ENCODE measurements at places on chromosomes 12 and 14.

DNA sequence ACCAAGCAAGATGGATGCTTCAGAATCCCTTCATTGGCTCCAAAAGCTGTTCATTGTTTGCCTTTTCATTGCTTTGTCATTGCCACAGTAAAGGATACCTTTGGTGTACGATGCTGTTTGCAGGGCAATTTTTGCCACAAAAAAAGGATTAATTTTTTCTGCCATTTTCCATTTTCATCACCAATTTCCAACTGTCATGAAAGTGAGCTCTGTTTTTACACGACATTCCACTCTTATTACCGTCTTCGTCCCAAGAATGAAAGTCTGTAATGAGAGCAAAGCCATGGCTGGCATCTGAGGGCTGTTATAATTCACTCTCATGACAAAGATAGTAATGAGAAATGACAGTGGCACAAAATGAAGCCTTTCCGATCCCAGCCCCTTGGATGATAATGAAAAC lies 272.7 kb upstream of the DCN start:
- no peak for ATAC-seq

- peak; percentile 16 for ATAC-seq
Measured at GRCh38 chr14:102320033-102320660, 601 bp downstream of the ZNF839 start.

DNA sequence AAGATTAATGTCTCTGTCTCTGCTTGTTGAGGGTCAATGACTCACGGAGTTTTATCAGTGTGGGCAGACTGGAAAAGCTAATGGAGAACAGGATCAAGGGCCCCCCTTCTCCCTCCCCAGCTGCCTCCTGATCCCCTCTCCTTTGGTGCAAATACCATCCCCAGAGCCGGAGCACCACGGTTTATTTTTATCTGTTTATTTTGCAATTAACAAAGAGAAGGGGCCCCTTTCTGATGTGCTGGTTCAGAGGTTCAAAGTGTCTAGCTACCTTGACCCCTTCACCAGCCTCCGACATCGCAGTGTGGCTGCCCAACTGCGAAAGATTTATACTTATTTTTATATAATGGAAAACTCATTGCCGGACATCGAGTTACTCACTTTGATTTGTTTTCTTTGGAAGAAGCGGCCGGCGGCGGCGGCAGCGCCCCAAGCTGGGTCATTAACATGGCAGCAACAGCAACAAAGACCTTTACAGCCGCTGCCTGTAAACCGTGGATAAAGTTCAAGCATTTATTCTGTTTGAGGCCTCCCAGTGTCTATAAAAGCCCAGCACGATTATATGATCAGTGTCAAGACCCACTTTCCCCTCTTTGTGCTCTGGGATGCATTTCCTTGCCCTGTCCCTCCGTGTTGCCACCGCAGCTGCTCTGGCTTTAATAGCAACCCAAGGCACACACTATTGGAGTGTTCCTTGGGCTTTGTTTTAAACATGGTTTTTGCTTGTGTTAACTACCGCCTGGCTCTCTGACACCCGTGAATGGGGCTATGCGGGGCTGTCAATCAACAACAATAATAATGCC lies 47.4 kb upstream of the PARP11 start:
- ATAC-seq = no peak

GRCh38 chr12:104665296-104665695 lies 208.5 kb downstream of the CHST11 start:
- ATAC-seq = peak; percentile 95

DNA sequence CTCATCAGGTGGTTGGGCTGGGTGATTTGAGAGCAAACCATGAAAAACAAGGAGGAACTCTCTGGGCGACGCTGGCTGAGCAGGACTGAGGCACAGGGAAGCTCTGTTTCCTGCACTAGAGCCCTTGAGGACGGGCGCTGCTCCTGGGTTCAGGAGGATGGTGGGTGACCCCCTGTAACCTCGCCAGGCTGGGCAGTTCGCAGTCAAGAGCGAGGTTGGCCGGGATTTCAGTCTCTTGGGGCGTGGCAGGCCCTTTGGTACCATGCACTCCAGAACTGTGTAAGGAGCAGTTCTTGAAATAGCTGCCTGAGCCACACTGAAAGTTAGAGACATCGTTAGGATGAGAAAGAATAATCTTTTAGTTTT lies 202.2 kb downstream of the TSPAN9 start:
- ATAC-seq = no peak

GRCh38 chr14:99382781-99383471 lies 97.7 kb downstream of the SETD3 start:
- no peak for ATAC-seq

GRCh38 chr12:15751741-15752140 lies 37.4 kb downstream of the EPS8 start:
- no peak for ATAC-seq

DNA sequence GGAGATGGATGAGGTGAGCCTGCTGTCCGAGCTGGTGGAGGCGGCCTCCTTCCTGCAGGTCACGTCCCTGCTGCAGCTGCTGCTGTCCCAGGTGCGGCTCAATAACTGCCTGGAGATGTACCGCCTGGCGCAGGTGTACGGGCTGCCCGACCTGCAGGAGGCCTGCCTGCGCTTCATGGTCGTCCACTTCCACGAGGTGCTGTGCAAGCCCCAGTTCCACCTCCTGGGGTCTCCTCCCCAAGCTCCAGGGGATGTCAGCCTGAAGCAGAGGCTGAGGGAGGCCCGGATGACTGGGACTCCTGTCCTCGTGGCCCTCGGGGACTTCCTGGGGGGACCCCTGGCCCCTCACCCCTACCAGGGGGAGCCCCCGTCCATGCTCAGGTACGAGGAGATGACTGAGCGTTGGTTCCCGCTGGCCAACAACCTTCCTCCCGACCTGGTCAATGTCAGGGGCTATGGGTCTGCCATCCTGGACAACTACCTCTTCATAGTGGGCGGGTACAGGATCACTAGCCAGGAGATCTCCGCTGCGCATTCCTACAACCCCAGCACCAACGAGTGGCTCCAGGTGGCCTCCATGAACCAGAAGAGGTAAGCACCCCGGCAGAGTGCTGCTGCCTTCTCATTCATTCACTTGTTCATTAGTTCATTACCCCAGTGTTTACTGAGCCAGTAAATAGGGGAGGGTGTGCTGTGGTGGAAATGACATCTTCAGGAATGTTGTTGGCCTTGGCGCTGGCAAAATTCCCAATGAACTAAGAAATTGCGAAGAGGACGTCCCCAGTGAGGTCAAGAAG lies 774 bp upstream of the MANSC4 start:
- ATAC-seq = peak; percentile 44

- ATAC-seq = no peak
Measured at GRCh38 chr14:78010688-78011087, 159.5 kb upstream of the NRXN3 start.

DNA sequence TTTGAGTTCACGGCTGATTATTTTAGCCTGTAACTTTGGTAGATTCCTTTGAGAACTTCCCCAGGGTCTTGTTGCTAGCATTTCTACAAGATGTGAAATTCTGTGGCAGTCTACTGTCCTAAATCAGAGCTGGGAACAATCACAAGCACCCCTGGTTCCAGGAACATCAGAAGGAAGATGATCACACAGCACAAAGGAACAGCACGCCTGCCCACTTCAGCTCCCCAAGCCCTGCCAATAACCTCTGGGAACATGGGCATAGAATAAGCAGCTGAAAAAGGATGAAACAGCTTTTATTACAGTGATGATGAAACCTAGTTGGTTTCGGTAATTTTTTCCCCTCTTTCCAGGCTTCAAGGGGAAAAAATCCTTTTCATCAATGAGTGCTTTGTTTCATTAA lies 12.3 kb downstream of the GPR19 start:
- no peak for ATAC-seq

- no peak for ATAC-seq
Measured at GRCh38 chr12:118259079-118259478, 113.6 kb downstream of the TAOK3 start.

- no peak for ATAC-seq
Measured at GRCh38 chr14:70563869-70564268, 29.1 kb upstream of the ADAM20 start.

DNA sequence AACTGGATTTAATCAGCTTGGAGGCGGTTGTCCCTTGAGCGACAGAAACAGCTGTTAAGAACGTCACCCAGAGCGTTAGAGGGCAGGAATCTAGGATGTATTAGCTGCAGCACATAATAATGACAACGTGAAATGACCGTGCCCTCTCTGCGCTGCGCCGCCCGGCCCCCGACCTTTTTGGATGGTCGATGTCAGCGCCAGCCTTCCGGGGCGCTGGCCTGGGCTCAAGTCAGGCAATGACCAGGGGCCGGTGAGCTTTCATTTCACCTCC lies 427 bp upstream of the TMEM120B start:
- peak; percentile 54 for ATAC-seq

- ATAC-seq = no peak
Measured at GRCh38 chr12:66467932-66468331, 165.6 kb downstream of the HELB start.

DNA sequence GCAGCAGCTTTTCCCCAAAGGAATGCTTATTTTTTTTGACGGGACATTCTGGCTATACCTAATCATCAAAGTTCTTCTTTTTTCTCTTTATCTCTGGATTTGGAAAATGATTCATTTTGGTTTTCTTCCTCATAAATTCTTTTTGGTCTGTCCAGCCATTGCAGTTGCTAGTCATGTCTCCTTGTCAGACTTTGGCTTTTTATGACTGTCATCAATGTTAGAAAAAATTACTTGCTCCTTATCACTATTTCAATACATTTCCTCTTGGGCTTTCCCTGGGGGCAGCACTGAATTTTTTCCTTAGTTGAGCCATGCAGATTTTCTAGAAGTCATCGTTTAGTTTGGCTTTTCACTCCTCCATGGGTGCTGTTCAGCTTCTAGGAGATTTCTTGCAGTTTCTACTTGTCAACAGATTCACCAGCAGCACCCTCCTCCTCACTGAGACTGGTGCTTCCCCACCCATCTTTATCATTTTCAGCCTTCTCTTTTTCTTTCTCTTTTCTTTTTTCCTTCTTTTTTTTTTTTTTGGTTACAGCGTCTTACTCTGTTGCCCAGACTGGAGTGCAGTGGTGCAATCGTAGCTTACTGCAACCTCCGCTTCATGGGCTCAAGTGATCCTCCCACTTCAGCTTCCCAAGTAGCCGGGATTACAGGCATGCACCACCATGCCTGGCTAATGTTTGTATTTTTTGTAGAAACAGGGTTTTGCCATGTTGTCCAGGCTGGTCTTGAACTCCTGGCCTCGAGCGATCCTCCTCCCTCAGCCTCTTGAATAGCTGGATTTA lies 5.2 kb downstream of the ADIPOR2 start:
- no peak for ATAC-seq

- ATAC-seq = no peak
Measured at GRCh38 chr12:75848431-75848925, 183.1 kb downstream of the PHLDA1 start.

DNA sequence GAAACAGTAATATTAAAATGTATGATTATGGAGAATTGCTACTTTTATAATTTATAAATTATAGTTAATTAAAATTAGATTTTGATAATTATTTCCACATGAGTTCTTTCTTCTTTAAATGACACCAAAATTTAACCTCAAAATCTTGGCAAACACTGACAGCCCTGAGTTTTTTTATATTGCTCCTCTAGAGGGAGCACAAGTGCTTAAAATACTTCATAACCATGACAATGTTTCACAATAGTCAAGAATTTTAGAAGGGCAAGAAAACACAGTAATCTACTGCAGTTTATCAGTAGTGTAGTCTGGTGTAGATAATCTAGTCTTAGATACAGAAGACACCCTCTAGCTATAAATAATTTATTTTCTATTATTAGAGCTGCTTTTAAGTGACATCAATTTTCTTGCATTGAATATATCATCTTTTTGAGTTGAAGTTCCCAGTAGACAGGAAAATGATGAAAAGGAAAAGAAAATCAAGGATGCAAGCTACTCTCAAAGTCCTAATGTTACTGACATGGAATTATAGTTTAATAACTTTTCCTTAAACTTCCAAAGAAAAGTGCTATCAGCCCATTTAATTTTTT lies 14.3 kb upstream of the PTGER2 start:
- ATAC-seq = peak; percentile 59

GRCh38 chr14:23877111-23877510 lies 76.5 kb upstream of the DHRS4 start:
- ATAC-seq = peak; percentile 73

DNA sequence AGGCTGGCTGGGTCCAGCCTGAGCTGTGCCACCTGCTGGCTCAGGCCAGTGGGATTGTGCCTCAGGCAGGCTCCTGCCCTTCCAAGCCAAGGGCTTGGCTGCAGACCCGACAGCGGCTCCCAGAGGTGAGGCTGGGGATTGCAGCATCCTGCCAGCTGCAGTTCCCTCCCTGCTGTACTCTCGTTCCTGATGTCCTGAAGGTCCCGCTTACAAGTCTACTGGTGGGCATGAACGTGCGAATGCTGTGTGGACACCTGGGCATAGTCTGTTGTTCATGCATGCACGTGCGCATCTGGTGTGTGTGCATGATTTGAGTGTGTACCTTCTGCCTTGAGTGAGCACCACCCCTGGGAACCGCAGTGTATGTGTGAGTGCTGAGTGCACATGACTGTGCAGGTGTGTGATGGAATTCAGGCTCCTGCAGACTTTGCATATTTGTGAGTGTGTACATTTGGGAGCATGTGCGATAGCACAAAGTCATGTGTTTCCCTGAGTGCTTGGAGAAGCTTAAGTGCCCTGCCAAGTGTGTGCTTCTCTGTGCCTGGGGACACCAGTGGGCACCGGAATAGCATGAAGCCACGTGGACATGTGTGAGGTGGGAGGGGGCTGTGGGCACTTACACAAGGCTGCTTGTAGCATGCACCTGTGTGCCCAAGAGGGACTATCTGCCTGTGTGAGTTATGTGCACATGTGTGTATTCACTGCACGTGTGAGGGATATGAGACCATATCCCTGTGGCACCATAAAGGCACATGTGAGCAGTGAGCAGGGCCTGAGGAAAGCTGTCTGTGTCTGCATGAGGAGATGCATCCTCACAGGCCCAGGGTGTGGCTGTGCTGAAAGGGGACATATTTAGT lies 19.3 kb upstream of the KRT7 start:
- ATAC-seq = peak; percentile 78

Measured in activated T-helper 17 cell treated with anti-CD3 and anti-CD28 coated beads, Interleukin-2, amount 50 U/mL, for 72 hours (primary cell).